ENCODE measurements at places on chromosomes 2 and 18. TPM values are rescaled to one million over a fixed set of nuclear protein-coding genes. Genes with fewer than 3 reads are reported as not detected.

Gene DHRS9
- 3.9 TPM for total RNA-seq

Gene IL36A
- total RNA-seq = not detected

Gene GRB14
- 5.0 TPM for total RNA-seq

Gene CCDC74A
- 13.9 TPM for total RNA-seq

Gene OR6B3
- not detected for total RNA-seq

Data from A549 treated with dexamethasone at 1 μM for 4 hours (cell line).